Activated T-cell treated with anti-CD3 and anti-CD28 coated beads for 4 hours (primary cell): ENCODE measurements at places on chromosomes 1 and 21.

DNA sequence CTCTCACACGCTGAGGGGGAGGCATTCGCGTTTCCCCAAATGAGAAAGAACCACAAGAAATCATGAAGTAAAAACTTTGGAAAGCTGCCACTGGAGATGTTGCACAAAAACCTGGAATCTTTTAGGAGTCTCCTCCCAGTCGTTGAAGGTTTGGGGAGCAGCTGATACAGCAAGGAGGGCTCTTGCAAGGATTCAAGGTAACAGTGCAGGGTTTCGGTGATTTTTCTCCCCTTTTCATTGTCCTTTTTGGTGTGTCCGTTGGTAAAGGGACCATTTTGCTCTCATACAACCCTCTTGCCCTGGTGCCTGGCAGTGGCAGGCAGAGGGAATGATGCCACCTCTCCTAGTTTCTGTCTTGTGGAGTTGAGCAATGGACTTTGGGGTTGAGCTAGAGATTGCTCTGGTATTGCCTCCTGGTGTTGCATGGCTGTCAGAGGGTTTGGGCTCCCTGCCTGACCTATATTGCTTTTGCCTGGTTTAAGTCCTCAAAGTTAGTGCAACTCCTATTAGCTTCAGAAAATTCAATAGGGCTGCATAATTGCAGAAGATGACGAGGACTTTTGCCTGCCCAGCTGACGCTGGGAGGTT lies 872 bp downstream of the BRINP2 start:
- no peak for DNase-seq

DNA sequence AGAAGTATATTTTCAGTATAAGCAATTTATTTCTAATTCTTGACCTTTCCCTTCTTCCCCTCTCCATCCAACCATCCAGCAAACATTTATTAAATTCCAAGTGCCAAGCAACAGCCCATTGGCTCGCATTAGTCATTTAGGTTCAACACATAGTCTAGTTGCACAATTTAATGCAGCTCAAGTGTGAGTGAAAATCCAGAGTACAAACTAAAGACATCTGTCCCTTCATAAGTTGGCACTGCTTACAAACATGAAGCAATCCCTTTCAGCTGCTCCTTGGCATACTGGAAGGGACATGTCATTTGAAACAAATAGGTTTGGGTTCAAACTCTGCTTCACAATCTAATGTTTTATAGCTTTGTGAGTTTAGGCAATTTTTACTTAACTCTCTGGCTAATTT lies 10.7 kb downstream of the CASQ2 start:
- DNase-seq = no peak

DNA sequence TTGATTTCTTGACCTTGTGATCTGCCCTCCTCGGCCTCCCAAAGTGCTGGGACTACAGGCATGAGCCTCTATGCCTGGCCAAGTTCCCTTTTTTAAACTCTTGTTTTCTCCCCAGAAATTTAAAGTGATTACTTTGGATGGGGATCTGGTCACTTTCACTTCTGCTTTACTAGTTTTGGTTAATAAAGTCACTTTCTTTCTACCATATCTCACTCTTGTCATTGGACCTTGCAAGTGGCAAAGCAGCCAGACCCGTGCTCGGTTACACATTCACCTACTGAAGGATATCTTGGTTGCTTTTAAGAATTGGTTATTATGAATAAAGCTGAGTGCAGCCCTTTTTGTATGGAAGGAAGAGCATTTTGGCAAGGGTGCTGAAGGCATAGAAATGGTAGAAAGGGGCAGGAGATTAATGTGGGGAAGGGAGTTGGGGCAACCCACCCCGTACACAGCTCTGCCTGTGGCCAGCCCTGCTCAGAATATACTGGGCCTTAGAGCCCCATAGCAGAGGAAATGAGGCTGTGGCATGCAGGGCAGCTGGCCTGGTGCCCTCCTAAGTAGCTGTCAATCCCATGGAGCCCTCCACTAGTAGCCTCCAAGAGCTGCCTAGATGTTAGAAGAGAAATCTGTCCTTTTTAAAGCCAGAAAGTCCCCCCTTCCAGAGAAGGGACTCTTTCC lies 40.7 kb downstream of the CD2 start:
- DNase-seq = no peak

DNA sequence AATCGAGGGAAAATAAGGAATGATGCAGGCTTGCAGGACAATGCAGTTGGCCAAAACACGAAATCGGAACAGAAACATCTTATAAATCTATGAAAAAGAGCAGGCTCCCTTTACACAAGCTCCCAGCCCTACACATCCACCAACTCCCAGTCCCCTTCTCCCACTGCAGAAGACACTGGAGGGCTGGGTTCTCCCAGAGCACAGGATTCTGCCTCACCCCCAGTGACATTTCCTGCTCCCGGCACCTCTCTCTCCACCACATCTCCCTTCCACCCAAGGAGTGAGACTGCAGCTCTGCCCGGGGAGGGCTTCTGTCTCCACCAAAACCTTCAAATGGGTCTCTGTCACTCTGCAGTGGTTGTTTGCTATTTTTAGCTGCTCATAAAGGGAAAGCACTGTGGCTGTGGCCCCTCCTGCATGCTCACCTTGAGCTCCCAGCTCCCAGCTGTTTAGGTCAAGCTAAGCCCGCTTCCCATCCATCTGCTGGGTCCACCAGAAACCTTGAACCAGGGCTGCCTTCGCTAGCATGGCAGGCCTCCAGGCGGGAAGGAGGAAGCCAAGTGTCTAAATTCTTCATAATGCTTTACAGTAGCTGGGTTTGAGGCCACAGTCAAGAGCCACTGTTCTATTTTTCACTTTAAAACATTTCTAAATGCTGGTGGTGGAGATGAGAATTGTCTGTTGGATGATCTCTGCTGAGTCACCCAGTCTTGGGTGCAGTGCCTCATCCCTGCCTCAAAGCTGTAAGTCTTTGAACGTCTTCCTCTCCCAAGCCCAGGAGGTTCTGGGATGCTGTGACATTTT lies 3.3 kb upstream of the C2CD2 start:
- DNase-seq = no peak

GRCh38 chr1:168468042-168468809 lies 75.6 kb downstream of the XCL2 start:
- no peak for DNase-seq

- no peak for DNase-seq
Observed at GRCh38 chr1:46020010-46020409, 112.4 kb downstream of the PIK3R3 start.

DNA sequence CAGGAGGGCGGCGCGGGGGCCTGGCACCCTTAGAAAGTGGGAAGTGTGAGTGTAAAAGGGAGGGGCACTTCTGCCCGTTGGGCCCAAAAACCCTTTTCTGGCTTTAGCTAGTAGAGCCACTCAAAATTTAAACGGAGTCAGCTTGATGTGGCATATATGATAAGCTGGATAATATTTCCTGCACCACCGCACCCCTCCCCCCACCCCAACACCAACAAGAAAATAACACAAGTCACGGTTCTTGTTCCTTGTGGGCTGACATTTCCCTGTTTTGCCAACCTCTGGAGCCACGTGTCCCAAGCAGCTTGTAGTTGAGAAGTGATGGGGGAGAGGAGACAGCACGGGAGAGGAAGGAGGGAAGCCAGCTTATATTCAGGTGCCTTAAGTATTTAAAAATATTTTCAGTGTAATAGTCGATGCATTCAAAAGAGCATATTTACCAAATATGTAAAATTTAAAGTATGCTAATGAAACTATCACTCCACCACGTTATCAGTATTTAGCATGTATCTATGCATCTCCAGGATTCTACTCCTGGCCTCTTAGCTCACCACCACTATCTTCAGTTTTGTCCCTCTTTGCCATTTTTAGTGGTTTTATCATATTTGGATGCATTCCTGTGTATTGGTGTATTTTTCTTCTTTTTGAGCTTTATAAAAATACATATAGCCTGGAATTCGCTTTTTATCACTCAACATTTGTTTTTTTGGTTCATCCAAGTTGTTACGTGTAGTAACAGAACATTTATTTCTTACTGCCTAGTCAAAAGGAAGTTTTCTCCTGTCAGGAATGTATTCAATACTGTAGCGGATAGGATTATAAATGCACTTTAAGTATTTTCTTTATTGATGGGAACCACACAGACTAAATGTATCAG lies 773 bp upstream of the DDX59 start:
- no peak for DNase-seq

DNA sequence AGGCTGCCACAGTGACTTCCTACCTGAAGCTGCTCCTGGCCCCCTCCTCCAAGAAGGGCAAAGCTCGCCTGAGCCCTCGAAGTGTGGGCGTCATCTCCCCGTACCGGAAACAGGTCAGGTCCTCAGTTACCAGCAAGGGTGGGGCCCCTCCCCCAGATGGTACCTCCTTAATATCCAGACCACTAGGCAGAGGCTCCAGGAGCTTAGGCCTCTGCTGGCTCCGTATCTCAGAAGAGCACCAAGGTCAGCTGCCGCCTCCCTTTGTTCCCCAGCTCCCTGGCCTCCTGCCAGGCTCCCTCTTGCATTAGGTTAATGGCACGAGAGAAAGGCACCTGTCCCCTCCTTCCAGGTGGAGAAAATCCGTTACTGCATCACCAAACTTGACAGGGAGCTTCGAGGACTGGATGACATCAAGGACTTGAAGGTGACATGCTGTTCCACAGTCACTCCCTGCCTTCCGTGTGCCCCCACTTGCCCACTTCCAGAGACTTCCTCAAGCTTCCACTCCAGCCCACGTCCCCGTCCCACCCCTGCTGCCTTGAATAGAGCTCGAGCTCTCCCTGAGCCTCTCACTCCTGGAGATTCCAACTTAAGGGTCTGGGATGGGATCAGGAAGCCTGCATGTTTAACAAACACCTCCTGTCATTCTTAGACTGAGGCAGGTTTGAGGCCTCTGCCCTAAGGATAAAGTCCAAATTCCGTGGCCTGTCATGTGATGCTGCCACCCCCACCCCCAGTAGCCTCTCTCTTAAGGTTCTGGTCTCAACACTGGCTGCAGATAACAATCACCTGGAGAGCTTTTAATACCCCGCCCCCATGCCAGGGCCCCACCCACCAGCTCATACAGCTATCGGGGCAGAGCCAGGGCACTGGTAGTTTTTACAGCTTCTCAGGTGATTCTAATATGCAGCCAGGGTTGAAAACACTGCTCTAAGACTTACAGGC lies 8.3 kb downstream of the RHOC start:
- DNase-seq = no peak

DNA sequence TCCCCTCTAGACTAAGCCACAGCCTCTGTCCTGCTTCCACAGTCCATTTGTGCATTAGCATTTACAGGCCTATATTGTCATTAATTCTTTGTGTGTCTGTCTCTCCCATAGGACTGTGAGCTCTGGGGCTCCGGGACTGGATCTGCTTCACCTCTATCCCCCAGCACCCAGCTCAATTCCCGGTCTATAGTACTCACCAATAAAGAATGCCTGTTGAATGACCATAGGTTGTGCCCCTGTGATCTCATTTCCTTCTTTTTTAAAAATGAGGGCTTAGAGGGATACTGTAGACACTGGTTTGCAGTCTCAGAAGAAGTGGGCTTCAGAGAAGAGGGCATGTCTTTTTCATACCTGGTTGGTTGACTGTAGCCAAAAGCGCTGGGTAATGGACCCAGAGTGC lies 8.8 kb upstream of the POU3F1 start:
- DNase-seq = no peak

- no peak for DNase-seq
Observed at GRCh38 chr1:212341090-212341489, 55.9 kb downstream of the PPP2R5A start.

DNA sequence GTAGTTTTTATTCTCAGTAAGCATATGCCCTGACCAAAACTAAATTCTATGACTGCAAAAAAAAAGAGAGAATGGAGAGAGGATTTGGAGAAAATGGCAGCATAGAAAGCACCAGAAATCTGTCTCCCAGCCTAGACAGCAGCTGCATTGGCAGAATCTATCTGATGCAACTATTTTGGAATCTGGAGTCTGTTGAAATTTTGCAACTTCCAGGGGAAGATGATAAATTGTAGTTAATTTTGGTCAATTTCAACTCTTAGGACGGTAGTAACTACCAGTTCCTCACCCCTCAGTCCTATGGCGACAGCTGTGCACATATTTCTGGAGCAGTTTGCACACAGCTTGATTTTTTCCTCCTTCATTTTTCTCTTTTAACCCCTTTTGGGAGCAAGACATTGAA lies 10.9 kb downstream of the EXO5 start:
- DNase-seq = no peak

GRCh38 chr1:2986549-2987305 lies 34.5 kb upstream of the ACTRT2 start:
- no peak for DNase-seq

- DNase-seq = no peak
Observed at GRCh38 chr21:38997051-38997842, 186.0 kb downstream of the PSMG1 start.

- DNase-seq = no peak
Observed at GRCh38 chr1:22204989-22205913, 62.4 kb upstream of the WNT4 start.

GRCh38 chr1:16967095-16967575 lies 13.3 kb downstream of the MFAP2 start:
- DNase-seq = no peak

DNA sequence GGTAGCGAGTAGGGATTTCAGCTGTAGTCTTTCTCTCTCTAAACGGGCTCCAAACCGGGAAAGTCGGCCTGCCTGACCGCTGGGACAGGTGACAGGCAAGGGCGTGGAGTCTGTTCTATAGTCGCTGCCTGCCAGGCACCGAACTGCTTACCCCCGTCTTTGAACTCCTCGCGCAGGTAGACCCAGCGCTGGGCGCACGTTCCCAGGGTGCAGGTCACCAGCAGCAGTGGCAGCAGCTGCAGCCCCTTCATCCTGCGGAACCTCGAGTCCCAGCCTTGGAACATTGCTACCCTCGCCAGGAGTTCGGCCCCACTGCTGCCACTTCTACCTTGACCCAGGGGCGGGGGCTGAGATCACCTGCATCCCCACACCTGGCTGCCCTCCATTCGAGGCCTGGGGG lies 22.2 kb upstream of the OSBPL9 start:
- no peak for DNase-seq
